ENCODE measurements at places on chromosomes 6 and 20.

DNA sequence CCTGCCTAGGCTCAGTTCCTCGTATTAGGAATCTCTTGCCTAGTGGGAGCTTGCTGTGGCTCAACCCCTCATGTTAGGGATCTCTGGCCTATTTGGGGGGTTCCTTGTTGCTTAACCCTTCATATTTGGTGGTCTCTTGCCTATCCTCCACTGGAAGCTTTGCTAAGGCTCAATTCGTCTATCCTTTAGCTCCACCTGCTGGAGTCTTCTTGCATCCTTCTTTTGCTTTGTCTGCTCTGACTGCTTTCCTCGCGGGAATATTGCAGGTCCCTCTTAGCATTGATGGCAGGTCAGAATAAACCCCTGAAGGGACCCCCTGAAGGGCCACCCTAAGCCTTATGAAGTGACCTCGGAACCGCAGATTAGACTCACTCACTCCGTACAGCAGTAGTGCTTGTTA lies 203.0 kb upstream of the TBX18 start:
- DNase-seq: no peak

DNA sequence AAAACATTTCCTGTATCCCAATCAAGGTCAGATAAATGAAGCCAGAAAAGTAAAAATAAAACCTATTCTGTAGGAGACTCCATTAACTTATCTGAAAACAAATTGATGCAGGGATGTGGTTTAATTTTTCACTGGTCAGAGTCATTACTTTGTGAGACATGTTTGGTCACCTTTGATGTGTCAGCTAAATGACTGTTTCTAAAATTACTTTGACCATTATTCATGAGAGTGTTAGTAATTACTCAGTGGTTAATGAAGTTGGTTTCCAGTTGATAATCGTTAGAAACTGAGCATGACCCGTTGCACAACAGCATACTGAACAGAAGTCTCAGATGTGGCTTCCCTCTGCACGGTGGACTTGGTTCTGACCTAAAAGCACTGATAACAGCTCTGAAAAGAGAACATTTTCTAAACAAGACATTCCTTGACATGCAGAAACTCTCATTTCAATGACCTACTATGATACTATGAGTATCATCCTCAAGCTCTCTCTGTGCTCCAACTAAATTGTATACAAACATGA lies 410.5 kb upstream of the RNF217 start:
- DNase-seq: no peak

DNA sequence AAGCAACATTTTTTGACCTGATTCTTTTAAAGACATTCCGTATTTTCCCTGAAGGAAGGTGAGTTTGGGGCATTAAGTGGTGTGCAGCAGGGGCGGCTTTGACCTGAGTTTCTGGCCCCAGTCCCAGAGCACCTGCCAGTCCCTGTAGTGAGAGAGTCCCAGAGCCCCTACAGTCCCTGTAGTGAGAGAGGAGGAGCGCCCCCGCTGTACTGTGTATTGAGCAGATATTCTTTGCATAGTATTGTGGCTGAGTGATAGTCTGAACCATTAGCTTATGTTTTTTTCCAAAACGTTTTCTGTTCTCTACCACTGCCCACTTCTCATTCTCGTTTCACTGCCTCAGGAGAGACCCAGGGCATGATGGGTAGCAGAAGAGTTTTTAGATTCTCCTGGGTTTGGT lies 17.2 kb upstream of the SH3BGRL2 start:
- DNase-seq: no peak

DNA sequence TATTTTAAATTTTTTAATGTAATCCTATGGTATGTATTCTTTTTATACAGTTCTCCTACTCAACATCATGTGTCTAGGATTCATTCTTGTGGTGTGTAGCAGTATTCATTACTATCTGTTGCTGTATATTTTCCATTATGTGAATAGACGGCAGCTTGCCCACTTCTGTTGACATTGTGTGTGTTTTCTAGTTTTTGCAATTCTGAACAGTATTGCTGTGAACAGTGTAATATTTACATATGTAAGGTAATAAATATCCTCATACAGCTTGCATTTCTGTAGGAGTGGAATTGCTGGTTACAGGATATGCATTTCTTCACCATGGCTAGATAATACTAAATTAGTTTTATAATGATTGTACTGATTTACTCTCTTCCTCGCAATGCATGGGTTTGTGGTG lies 51.9 kb downstream of the SCAF8 start:
- DNase-seq: no peak

DNA sequence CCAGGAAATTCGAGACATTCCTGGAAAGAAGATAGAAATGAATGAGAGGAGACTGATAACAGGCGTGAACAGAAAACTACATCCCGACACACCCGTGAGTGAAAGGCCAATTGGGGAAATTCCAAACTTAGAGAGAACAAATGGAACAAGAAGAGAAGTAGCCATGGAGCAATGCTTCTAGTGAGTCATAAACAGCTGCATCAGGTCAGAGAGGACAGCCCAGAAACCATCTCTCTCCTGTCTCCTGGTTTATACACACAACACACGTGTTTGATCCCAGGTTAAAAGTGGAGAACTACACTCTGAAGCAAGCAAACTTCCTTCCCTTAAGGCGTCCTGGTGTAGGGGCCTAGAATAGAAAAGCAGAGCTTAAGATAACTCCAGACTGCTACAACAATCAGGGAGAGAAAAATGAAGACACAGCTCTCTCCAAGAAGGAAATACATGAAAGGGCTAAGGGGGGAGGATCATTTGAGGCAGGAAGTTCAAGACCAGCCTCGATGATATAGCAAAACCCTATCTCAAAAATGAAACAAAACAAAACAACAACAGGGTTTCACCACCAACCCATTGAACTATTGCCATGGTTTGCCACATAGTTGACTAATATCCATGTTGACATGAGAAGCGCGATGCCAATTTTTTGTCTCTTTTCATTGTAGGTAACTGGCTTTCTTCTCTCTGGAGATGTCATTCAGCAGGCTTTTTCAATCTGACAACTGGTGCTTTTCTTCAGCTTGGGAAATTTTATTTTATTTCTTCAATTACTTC lies 26.9 kb downstream of the NRN1 start:
- DNase-seq: no peak

GRCh38 chr6:75437421-75437891 lies 56.1 kb downstream of the FILIP1 start:
- DNase-seq: no peak

- DNase-seq: no peak
Observed at GRCh38 chr6:73830119-73830518, 134.1 kb downstream of the CD109 start.

DNA sequence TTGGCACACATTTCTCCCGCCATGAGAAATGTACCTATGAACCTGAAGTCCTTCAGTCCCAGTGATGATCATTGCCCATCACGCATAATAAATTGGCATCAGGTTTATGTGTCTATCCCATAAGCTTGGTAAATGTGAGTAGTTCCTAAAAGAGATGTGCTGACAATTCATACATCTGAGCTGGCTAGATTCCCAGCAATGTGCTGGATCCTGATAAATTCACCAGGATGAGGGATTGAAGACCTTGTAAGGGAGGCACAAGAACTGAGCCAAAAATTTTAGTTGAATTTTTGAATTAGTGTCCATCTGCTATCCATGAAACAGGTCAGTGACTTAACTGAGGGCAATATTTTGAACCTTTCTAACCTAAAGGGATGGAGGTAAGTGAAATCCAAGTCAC lies 267.9 kb upstream of the CITED2 start:
- DNase-seq: no peak

DNA sequence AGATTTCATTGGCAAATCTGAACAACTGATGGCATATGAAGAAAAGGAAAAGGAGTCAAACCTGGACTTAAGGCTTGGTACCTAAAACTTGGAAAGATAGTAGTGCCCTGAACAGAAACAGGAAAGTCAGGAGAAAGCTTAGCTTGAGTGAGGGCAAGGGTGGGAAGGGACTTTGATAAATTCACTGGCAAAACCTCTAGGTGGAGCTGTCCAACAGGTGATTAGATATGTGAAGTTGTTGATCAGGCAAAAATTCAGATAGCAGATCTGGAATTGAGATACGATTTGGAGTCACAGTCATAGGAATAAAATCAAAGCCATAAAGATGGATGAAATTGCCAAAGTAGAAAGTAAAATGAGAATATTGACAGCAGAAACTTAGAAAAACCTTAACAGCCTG lies 16.1 kb upstream of the ZNF292 start:
- DNase-seq: no peak

GRCh38 chr20:58223358-58223941 lies 5.0 kb downstream of the ANKRD60 start:
- DNase-seq: no peak

DNA sequence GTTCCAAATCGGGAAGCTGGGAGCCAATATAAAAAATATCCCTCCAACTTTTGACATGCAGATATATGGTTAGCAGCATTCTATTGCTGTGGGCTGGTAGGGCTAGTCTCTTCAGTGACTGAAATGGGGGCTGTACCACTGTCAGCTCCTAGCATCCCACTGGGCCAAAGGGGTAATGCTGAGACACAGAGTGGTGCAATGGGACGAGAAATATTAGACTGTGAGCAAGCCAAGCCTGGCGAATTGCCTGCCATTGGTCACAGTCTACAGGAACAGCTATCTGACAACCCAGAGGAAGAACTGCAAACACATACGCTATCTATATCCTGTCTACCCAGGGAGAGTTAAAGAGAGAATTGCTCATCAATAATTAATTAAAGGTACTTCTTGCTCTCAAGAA lies 3.5 kb downstream of the SLC35F1 start:
- no peak for DNase-seq

DNA sequence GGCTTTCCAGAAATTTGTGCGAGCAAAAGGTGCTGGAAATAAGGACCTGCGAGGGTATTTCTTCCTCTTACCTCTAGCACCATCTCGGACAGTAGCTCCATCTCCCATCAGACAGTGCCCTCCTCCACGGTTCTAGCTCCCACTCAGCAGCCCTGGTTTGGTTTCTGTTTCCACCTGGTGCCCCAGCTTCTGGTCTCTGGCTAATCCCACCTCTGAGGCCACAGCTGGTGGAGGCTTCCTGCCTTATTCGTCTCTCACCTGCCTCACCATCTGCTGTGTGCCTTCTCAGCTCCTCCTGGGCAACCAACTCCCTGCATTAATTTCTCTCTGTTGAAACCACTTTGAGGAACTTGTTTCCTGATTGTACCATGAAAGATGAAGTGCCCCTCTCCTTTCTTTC lies 162.4 kb upstream of the CDYL start:
- no peak for DNase-seq

GRCh38 chr20:61120595-61121515 lies 131.2 kb upstream of the CDH4 start:
- no peak for DNase-seq

GRCh38 chr6:126753606-126754005 lies 364.9 kb upstream of the RSPO3 start:
- DNase-seq: no peak

DNA sequence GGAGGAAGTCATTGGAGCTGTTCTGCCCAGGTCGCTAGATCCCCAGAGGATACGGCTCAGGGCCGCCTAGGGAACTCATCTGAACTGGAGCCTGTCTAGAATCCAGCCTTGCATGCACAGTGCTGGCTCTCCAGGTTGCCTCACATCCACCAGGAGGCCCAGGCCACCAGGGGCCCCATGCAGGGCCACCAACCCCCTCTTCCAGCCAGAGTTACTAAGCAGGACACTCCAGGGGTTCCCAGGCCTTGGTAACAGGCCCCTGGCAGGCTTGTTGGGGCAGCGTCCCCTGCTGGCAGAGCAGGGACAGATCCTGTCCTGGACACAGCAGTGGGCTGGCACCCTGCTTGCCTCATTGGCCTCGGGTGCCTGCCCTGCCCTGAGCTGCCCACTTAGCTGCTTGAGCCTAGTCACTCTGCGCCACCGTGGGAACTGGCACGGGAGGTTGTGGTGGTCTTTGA lies 35.3 kb downstream of the EFCAB8 start:
- DNase-seq: no peak

- no peak for DNase-seq
Observed at GRCh38 chr6:132202574-132202973, 198.7 kb downstream of the MOXD1 start.

DNA sequence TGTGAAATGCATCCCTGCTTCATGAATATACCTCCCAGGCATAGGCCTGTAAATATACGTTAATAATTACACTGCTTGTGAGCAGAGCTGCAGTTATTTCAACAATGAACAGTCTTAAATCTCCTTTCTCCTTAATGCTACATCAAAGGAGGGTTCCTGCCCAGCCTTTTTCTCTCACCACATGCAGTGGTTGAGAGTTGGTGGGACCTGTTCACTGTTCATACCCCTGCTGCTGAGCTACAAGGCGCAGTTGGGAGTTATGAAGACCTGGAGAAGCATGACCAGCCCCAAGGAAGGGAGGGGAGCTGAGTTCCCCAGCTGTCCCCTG lies 111.9 kb upstream of the FOXQ1 start:
- no peak for DNase-seq

- no peak for DNase-seq
Observed at GRCh38 chr6:139572001-139572400, 197.6 kb upstream of the CITED2 start.

- no peak for DNase-seq
Observed at GRCh38 chr6:41943456-41943855, 1.8 kb upstream of the CCND3 start.

GRCh38 chr6:17673543-17674254 lies 33.0 kb downstream of the NUP153 start:
- DNase-seq: no peak

- DNase-seq: no peak
Observed at GRCh38 chr6:84920021-84920420, 155.6 kb upstream of the TBX18 start.

DNA sequence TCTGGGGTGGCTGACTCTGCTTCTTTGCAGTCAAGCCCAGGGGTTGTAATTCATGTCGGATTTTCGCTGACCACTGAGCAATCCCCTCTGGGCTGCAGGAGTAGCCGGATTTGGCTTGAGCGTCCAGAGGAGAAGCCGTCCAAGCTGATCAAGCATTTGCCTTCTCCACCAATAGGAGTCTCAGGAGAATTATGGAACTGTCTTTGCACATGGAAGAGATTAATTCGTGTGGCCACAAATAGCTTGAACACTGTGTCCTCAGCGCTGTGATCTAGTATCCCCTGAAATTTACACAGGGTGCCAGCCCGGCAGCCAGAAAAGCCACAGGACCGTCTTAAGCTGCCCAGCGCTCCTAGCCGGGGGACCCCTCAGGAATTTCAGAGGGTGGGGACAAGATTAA lies 37.1 kb downstream of the EYA2 start:
- DNase-seq: no peak

GRCh38 chr6:125310994-125311649 lies 9.4 kb upstream of the HDDC2 start:
- DNase-seq: no peak

- DNase-seq: peak; percentile 32
Observed at GRCh38 chr20:44056010-44056698, 130.8 kb downstream of the JPH2 start.

GRCh38 chr20:22232473-22232872 lies 351.9 kb downstream of the FOXA2 start:
- DNase-seq: no peak
